CD4-positive, alpha-beta T cell (primary cell): ENCODE measurements at places on chromosomes 11 and 22.

GRCh38 chr22:17882162-17882561, 107.9 kb upstream of the BID start:
- no peak for DNase-seq

DNA sequence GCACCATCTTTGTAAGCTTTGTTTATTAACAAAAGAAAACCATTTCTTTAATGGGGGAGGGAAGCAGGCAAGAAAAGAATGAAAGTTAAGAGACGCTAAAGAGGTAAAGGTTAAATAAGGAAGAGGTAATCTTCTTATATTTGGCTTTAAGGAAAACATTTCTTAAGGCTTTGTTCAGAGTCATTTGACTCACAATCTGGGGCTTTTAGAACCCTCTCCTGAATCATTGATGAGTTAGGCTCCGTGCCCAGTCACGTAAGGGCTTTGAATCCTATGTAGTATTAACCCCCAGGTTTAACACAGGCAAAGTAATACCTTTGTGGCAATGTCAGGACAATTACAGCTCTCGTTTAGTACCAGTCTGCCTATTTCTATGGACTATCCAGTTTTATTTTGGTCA, 26.1 kb downstream of the MADD start:
- DNase-seq = no peak

GRCh38 chr11:101100601-101101000, 29.0 kb downstream of the PGR start:
- no peak for DNase-seq

GRCh38 chr11:1959786-1960185, 12.7 kb downstream of the MRPL23 start:
- no peak for DNase-seq

DNA sequence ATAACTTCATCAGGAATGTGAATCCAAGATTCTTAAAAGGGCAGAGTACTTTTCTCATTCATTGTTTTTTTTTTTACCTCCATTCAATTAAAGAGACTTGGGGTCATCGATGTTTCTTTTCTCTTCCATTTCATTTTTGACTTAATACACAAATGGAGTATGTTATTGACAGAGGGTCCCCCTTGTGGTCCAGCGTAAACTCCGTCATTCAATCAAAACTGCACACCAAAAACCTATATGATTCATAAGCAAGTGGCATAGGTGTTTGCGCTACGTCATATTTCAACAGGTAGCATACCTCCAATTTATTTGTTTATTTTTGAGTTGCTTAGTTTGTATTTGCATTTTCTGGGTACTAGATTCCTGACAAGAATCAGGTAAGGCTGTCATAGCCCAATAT, 12.7 kb upstream of the FOLH1 start:
- no peak for DNase-seq
